ENCODE measurements at places on chromosomes 4 and X.

GRCh38 chr4:53132132-53132891 lies 233.5 kb downstream of the SCFD2 start:
- DNase-seq = peak; percentile 53

DNA sequence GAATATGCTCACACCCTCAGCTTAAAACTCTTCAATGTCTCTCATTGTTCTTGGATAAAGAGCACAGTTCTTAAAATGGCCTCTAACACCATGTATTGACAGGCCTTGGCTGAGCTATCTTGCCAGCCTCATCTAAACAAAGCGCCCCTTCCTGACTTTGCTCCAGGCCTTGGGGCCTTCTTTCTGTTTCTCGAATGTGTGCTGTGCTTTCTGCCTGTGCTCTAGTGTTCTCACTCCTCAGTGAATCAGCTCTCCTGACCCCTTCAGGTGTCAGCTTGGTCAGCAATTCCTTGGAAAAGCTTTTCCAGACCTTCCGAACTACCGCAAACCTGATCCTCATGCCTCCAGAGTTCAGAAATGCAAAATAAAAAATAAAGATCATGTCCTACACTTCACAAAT lies 346.3 kb upstream of the FSTL5 start:
- DNase-seq = no peak

GRCh38 chr4:107333518-107333917 lies 297.4 kb upstream of the DKK2 start:
- DNase-seq = no peak

DNA sequence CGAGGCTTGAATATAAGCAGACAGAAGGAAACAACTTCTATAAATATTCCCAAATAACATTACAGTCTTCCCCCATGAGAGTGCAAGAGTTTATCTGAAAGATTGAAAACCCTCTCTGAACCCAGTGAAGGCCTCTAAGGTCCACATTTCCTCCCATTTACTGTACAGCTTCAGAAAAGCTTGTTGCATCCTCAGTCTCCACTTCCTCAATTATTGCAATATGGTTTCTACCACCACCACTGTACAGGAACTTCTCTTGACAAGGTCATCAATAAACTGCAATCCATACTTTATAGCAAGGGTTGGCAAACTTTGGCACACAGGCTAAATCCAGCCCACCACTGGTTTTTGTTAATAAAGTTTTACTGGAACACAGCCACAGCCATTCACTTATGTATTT lies 239.0 kb downstream of the THOC2 start:
- no peak for DNase-seq

DNA sequence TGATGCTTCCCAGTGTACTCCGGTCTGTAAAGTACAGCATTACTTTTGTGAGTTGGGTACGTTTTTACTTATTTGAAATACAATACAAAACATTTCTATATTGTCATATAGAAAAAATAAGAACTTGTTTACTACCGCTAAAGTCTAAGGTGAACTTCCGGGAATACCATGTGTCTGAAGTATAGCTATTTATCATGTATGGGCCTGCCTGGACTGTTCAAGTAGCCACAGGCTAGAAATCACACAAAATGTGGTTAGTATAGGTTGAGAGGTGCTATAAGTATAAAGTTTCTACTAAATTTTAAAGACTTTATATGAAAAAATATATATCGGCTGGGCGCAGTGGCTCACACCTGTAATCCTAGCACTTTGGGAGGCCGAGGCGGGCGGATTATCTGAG lies 152.3 kb downstream of the ARAP2 start:
- no peak for DNase-seq

DNA sequence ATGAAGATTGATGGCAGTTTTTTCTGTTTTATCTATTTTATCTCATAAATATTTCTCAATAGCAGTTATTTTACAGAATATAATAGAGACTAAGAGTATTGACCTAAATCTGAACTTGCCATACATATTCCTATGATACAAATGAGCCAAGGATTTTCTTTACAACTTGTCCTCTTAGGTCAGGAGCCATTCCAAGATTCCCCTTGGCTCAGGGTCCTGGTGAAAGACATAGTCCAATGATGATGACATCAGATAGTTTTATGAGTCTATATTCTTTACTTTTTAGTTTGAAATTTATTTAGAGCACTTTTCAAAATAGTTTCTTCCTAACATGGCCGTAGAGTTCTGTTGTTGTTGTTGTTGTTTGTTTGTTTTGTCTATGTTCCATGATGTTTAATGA lies 869.1 kb upstream of the GRID2 start:
- DNase-seq = no peak

GRCh38 chr4:182918044-182918607 lies 940 bp upstream of the DCTD start:
- DNase-seq = no peak

- peak; percentile 29 for DNase-seq
Measured at GRCh38 chr4:1927675-1928074, 56.5 kb downstream of the NSD2 start.

GRCh38 chr4:140260227-140260626 lies 106.2 kb upstream of the MAML3 start:
- peak; percentile 62 for DNase-seq

- no peak for DNase-seq
Measured at GRCh38 chr4:34269613-34270012, 1974.7 kb downstream of the ARAP2 start.

GRCh38 chr4:112060212-112060611 lies 85.0 kb upstream of the FAM241A start:
- DNase-seq = peak; percentile 45

DNA sequence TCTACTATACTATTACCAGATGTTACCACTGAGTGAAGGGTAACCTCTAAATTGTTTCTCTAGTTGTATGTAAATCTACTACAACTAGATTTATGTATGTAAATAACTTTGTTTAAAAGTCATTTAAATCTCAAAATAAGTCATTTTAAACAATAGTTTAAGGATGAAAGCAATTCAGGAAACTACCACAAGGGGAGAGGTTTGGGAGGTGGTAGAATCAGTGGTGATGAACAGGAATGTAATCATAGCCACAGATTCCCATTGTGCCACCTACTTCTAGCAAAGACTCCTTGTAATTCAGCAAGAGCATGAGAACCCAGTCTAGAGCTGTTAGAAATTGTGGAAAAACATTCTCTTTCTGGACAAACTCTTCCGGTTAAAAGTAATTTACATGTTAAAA lies 234.6 kb downstream of the SLC7A11 start:
- peak; percentile 15 for DNase-seq

DNA sequence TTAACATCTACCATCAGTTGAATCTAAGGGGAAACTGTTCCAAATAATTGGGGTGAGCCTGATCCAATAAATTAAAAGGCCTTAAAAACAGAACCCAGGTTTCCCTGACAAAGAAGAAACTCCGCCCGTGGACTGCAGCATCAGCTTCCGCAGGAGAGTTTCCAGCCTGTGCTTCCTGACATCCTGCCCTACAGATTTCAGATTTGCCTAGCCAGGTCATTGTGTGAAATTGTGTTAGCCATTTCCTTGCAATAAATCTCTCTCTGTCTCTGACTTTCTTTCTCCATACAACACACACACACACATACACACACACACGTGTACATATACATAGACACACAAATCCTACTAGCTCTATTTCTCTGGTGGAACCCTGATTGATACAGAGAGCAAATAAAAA lies 48.3 kb upstream of the LCORL start:
- no peak for DNase-seq

DNA sequence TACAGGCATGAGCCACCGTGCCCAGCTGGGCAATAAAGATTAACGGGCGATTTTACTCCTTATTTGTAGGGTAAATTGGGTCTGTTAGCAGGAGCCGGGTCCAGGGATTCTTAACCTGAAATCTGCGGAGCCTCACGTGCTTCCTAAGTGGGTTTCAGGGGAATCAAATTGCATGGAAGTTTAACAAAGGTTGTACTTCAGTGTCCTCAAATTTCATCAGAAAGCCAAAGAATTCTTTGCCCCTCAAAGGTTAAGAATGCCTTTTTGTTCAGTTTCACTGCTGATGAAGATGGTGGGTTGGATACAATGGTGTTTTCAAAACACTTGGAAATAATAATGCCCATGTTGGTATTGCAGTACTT lies 67.9 kb downstream of the AFF1 start:
- DNase-seq = no peak

- DNase-seq = peak; percentile 58
Measured at GRCh38 chr4:29046186-29046585, 1674.0 kb upstream of the PCDH7 start.

DNA sequence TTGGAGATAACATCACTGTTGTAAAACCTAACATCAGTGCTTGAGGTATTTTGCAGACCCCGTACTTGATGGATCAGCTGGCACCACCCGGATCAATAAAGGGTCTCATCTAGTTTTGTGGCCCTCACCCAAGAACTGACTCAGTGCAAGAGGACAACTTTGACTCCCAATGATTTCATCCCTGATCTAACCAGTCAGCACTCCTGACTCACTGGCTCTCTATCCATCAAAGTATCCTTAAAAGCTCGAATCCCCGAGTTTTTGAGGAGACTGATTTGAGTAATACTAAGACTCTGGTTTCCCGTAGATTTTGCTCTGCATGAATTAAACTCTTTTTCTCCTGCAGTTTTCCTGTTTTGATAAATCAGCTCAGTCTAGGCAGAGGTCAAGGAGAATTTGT lies 2498.1 kb downstream of the PCDH7 start:
- no peak for DNase-seq

DNA sequence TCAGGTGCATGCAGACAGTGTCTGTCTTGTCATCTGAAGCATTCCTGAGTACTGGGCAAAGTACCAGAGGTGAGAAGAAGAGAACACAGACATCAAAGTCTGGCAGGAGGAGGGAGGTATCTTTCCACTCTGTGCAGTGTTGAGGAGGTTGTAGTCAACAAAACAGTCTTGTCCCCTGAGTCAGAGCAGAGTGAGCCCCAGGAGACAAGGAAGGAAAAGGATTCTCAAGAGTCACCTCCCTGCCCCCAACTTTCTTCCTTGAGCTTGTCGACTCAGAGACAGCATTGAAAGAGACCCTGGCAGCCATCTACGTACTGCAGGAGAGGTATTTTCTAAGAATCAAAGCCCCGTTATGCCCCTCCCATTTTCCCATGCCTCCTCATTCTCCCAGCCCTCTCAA lies 4.4 kb upstream of the SRPX start:
- DNase-seq = no peak

- peak; percentile 89 for DNase-seq
Measured at GRCh38 chr4:156778606-156779005, 193.0 kb downstream of the PDGFC start.

- DNase-seq = no peak
Measured at GRCh38 chr4:155701827-155702226, 35.2 kb downstream of the GUCY1A1 start.

DNA sequence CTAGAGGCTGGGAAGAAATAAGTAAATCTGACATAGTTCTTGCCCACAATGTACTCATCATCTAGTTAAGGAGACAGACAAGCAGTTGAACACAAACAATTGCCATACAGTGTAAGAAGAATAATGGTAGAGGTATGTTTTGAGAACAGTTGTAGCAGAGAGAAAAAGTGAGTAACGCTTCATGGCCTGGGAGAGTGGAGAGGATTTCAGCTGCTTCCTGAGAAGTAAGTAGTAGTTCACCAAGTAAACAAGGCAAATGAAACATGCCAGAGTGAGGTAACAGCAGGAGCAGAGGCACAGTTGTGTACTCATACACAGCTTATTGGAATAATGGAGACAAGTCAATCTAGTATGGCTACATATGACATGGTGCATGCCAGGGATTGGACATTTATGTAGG lies 53.6 kb upstream of the RAP2C start:
- DNase-seq = no peak

GRCh38 chr4:74623041-74623440 lies 171.3 kb downstream of the BTC start:
- DNase-seq = peak; percentile 84

- DNase-seq = no peak
Measured at GRCh38 chr4:68463796-68464195, 16.5 kb downstream of the TMPRSS11E start.

DNA sequence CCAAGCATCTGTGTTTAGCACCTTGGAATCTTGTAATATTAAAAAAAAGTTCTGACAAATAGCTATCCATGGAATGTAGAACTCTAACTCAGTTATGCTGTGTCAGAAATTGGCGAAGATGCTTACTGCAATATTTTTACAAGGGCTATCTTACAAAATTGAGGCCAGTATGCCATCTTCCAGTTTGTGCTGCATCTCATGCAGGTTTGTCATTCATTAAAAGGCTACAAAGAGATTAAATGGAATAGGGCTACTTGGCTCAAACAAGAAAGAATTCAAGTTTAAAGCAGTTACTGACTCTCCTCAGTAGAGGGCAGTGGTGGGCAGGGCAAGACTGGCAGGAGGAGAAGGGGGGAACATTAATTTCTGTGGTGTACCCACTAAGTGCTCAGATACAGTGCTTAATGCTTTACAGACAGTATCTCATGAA lies 66.5 kb downstream of the SHROOM4 start:
- no peak for DNase-seq

DNA sequence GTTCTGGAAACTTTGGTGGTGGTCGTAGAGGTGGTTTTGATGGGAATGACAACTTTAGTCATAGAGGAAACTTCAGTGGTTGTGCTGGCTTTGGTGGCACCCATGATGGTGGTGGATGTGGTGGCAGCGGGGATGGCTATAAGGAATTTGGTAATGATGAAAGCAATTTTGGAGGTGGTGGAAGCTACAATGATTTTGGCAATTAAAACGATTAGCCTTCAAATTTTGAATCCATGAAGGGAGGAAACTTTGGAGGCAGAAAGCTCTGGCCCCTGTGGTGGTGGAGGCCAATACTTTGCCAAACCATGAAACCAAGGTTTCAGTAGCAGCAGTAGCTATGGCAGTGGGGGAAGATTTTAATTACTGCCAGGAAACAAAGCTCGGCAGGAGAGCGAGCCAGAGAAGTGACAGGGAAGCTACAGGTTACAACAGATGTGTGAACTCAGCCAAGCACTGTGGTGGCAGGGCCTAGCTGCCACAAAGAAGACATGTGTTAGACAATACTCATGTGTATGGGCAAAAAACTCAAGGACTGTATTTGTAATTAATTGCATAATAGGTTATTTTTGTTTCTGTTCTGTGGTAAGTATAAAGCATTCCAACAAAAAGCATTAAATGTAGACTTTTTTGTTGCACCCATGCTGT lies 23.2 kb upstream of the SOD3 start:
- no peak for DNase-seq

DNA sequence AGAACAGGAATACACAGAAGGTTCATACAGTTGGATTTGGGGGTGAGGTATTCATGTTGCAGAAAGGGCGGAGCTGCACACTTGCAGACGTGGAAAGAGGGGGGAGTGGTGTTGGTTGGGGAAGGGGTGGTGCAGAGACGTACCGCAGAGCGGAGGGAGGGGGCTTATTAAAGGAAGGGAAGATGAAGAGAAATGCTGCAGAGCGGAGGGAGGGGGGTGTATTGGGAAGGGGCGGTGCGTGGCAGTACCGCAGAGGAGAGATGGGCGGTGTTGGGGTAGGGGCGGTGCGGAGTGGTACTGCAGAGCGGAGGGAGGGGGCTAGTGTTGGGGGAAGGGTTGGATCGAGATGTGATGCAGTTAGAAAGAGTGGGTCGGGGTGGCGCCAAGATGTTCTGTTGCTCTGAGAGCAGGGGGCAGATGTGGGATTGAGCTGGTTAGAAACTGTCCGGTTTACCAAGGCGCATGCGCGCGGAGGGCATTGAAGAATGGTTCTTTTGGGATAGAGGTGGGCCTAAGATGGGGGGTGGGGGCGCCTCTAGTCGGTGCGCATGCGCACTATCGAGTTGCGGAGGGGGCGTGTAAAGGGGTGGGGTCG lies 900 bp downstream of the TRO start:
- peak; percentile 79 for DNase-seq

- DNase-seq = peak; percentile 25
Measured at GRCh38 chrX:10085223-10085622, 71.6 kb upstream of the CLCN4 start.

Data from fibroblast of pulmonary artery (primary cell).